ENCODE measurements at places on chromosomes 12 and 14. TPM values are rescaled to one million over a fixed set of nuclear protein-coding genes. Genes with fewer than 3 reads are reported as not detected.

The CTSG gene
- not detected for total RNA-seq

The ACOT6 gene
- total RNA-seq = not detected

The HSPA2 gene
- total RNA-seq = 19.7 TPM

The KRT75 gene
- not detected for total RNA-seq

The KRT6A gene
- not detected for total RNA-seq

The RNASE4 gene
- 15.8 TPM for total RNA-seq

The PLD4 gene
- not detected for total RNA-seq

The KRT71 gene
- not detected for total RNA-seq

The KRAS gene
- 10.3 TPM for total RNA-seq

The PIANP gene
- not detected for total RNA-seq

The BICDL1 gene
- total RNA-seq = not detected

The HNRNPC gene
- total RNA-seq = 976 TPM

The ARHGEF40 gene
- total RNA-seq = 20.9 TPM

The TDRD9 gene
- total RNA-seq = under 0.01 TPM

The LRP1-AS gene
- not detected for total RNA-seq

Data from myometrial cell (primary cell).